ENCODE measurements at places on chromosomes 2 and 18.

DNA sequence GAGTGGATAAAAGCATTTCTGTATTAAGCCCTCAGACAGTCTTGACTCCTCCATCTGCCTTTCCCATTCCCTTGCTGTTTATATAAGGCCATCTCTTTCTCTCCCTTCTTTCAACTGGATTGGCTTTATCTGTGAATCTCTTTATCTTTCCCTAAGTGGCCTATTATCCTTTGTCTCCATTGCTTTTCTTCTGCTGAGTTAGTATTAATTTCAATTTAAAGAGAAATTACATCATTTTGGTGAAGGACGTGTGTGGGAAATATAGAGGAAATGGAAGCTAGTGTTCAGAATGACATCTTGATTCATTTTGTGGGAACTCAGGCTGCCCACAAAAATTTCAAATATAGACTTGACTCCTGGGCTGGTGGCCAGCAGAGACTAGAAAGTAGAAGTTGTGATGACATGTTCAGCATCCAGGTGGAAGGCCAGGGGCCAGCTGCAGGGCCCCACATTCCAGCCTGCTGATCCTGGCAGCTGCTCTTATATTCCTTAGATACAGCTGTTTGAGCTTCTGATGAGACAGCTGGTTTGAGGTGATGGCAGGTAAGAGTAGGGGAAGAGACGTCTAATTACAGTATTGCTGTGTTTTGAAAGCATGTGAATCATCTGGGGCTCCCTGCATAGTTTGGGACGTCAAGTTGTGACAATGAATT is 52.3 kb downstream of the DIS3L2 start:
- no peak for DNase-seq

- no peak for DNase-seq
These were observed 31.0 kb downstream of the COA5 start for GRCh38 chr2:98577313-98577712.

GRCh38 chr18:13259701-13260100 is 41.1 kb downstream of the LDLRAD4 start:
- DNase-seq = no peak

GRCh38 chr2:43087413-43087812 is 139.0 kb downstream of the ZFP36L2 start:
- no peak for DNase-seq

DNA sequence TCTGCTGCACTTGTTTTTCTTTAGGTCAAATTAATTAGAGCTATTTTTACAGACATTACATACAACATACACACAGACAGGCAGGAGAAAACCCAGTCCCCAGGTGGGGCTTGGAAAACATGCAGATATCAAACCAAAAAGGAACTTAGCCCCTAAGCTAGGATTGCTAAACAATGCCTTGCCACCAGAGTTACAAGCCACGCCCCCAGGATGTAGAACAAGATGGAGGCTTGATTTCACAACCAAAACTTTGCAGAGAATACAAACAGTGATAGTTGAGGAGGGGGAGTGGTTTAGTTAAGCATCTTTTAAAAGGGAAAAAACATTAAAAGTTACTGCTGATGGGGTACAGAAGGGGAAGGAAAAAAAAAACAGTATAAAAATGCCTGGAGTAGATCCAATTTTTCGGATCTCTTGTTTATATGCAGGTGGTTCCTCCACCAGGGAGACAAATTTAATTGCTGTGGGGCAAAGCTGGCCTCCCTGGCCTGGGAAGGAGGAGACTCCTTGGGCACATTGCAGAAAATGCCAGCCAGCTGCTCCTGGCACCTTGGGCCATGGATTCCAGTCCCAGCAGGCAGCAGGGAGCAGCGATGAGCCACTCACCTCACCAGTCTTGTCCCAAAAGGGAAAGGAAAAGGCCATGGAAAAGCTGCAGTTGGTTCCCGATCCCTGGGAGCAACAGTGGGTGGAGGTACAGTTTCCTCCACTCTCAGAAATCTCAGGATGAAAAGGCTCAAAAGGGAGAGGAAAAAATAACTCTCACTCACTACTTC is 348.4 kb upstream of the REG3G start:
- DNase-seq = no peak

- DNase-seq = no peak
These were observed 210.3 kb upstream of the GCFC2 start for GRCh38 chr2:75920859-75921551.

- no peak for DNase-seq
These were observed 58.9 kb downstream of the HAUS1 start for GRCh38 chr18:46163091-46163490.

- DNase-seq = no peak
These were observed 2.5 kb downstream of the TMBIM1 start for GRCh38 chr2:218289639-218290315.

DNA sequence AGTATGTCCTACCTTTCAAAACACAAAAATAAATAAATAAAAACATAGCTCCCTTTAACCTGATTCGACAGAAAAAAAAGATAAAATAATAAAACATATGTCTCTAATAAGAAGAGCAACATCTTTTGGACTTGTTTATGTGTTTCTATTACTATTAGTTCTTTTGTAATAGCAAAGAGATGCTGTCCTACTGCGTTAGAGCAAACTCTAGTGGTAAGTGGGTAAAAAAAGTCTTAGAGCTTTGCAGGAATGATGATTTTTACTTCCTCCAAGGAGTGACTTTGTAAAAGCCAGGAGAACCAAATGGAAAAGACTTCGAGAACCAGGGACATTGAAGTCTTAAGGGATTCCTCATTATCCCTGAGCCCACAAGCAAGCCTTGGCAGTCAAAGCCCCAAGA is 450.1 kb downstream of the METTL4 start:
- DNase-seq = no peak

DNA sequence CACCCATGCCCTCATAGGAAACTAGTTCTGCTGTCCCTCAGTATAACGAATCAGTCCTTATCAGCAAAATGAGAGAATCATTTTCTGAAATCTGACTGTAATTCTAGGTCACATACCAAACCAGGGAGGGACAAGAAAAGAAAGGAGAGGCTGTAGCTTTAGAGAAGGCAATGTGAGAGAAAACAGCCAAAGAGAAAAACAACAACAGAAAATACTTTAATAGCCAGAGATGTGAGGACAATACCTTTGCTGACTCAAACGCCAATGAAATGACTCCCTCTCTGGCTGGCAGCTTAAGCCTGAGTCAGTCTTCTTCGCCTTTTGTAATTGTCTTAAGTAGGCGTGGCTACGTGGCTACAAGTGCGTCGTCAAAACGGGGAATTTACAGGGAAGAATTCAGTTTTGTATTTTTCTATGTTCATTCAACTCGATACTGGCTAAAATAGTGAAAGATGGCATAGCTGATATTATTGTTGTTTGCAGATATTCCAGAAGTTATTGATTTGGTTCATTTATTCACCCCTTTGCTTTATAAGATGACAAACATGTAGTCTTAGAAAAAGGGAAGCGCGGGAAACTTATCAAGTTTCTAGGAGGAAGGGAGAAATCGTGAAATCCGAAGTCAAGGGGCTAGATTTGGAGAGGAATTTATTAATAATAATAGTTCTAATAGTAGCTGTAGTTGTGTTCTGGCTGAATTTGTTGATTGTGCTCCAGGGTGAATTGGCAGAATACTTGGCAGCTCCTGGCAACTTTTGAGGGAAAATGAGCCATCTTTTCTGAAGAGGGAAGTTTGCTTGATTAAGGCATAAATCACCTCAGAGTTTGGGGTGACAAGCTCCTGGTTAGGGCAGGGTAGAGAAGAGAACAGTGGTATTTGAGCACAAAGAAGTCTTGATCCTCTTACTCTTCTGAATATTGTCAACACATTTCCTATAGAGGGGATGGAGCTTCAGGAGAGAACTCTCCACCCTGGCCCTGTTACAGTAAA is at the start of gene IL1A:
Gene IL1A, minus strand, starts transcription at position 295 of the 991 bp plus-strand sequence. CDS start 723 bp downstream, outside the sequence.
- DNase-seq = no peak

DNA sequence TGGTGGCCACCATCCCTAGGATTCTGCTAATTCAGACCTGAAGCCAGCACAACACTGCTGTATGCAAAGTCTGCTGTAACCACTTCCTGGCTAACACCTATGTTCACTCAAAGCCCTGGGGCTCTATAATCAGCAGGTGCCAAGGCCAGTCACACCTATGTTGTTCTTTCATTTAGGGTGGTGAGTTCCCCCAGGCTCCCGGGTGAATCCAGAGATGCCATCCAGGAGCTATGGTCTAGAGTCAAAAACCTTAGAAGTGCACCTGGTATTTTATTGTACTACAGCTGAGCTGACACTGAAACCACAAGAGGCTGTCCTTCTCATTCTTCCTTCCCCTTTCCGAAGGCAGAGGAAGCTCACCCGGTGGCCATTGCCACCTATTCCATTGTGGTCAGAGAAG is 46.2 kb upstream of the CCDC141 start:
- peak; percentile 2 for DNase-seq

- no peak for DNase-seq
These were observed 148.5 kb downstream of the GFPT1 start for GRCh38 chr2:69238449-69239031.

DNA sequence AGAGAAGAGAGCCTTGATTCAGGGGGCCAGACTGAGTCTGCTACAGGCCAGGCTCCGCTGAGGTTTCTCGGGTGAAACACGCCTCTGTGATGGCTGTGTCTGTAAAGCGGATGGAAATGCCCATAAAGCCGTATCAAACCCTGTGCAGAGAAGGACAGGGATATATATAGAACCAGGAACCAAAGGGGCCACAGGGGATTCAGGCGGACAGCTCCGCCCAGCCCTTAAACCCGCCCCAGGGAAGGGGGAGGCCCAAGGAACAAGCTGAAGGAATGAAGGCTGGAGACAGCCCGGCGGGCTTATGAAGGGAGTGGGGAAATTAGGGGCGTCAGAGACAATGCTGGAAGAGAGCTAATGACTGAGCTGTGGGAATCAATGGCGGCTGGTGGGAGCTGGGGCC is 42.1 kb downstream of the NHEJ1 start:
- DNase-seq = no peak

GRCh38 chr2:74548285-74548899 is 5.3 kb downstream of the LOXL3 start:
- no peak for DNase-seq

DNA sequence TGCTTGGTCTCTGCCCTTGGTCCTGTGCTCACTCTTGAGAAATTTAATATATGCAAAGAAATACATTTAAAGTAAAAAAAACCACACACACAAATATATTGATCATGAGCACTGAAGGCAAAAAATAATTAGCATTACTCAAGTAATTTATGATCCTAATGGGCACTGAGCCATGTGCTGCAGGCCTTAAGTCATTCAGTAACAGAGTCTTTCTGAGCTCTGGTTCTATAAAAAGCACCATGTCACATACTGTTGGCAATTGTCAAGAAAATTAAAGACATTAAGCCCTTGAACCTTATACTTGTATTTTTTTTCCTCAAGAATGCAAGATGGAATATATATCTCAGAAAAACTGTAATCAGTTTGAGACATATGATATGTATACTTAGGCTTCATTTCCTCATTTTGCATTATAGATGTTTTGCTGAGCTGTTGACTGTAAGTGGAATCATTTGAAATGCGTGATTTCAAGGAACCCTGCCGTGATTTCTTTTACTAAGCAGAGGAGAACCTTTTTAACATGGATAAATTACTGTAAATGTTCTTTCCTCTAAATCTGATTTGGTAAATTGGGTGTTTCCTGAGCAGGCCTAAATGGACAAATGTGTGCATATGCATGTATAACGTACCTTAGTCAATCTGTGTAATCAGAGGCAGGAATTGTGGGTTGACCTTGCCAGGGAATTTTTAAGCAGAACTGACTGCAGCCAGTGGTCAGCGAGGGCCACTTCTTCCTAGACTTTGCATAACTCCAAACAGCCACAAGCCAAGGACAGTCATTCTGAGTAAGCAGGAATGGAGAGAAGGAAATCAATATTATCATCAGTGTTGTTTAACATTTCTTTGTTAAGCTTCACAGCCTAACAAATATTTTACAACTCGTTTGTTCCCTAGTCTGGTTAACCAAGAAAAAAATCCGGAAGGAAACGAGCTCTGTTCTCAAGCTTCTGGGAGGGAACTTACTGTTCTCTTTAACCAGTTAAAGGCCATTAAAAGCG is 191.5 kb upstream of the ATP5MC3 start:
- DNase-seq = no peak

DNA sequence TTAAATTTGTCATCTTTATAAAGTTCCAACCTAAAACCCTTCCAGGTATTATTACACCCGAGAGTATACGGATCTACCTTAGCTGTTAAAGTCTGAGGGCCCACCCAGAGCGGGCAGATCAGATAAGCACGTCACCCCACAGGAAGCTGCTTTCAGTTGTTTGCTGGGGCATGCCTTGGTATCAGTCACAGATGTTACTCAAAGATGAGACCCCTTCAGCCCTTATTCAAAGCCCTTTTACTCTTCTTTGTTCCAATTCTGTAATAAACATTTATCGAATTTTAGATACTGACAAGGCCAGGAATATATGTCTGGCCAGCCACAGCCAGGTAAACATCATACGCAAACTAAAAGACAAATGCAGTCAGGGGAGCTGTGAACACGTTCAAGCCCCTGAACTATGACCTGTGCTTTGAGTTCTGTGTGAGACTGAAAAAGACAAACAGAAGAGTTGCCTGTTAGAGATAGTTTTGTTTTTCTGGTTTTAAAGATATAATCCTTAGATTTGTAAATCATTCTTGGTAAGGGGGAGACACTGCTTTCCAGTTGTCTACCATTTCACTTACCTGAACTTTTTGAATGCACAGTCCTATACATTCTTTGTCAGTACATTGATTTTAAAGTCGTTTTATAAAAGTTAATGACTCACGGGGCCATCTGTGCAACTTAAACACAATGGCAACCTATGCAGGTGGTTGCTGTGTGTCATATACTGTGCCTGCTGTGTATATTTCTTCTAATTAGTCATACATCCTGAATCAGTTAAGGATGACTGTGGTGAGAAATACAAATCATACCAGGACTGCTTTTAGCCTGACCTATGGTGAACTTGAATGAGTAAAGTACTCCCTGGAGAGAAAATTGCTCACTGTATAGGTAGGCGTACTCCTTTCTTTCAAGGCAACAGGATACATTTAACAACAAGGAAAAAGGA is 100.5 kb upstream of the ITPRID2 start:
- DNase-seq = no peak

DNA sequence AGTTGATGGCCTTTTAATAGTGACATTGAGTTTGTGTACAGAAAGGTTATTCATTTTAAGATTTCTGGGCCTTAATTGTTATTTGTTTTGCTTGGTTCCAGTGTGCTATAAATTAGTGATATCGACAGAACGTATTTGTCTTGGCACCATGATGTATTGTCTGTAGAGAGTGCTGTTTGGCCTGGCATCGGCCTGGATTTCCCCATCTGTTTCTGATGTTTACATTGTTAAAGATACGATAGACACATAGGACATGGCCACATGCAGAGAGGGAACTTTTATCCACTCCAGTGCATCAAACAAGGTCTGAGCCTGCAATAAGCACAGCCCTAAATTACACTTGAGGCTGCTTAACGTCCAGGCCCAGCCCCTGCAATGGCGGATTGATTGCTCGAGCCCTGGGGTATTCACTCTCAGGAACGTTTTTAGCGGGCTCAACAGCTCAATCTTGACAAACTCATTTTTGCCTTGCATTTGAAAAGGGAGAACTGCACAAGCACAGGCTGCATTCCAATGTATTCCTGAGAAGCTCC is 144.7 kb downstream of the SLC4A3 start:
- DNase-seq = no peak

DNA sequence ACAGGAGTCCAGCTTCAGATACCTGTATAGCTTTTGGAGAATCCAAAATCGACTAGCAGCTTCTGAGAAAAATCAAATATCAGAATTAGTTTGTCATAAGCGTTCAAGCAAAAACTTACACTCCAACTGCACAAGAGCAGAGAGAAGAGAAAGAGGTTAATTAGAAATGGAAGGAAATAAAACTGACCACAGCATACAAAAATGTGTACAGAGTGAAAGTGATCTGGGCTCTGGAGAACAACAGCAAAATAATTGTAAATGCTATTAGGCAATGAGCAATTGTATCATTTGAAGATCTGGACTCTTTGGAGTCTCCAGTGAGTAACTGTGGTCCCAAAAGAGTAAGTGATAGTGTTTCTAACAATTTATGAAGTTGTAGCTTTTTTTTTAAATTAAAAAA is 867.3 kb downstream of the TRIB2 start:
- DNase-seq = no peak

Data from effector CD4-positive, alpha-beta T cell (primary cell).